ENCODE measurements at places on chromosomes 3 and 15.

GRCh38 chr3:183503746-183504145 lies 51.8 kb downstream of the KLHL6 start:
- no peak for DNase-seq

- no peak for DNase-seq
Measured at GRCh38 chr15:92399271-92399950, 5.7 kb downstream of the ST8SIA2 start.

DNA sequence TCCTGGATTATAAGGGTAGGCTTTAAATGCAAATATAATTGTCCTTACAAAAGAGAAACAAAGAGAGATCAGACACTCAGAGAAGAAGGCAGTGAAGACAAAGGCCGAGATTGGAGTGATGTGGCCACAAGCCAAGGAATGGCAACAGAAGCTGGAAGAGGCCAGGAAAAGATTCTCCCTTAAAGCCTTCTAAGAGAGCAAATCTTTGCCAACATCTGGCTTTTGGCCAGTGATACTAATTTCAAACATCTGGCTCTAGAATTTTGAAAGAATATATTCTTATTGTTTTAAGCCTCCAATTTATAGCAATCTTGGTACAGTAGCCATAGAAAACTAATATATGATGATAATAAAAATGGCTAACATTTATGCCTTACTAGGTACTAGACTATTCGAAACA lies 615.8 kb upstream of the ZNF385D start:
- DNase-seq: no peak

DNA sequence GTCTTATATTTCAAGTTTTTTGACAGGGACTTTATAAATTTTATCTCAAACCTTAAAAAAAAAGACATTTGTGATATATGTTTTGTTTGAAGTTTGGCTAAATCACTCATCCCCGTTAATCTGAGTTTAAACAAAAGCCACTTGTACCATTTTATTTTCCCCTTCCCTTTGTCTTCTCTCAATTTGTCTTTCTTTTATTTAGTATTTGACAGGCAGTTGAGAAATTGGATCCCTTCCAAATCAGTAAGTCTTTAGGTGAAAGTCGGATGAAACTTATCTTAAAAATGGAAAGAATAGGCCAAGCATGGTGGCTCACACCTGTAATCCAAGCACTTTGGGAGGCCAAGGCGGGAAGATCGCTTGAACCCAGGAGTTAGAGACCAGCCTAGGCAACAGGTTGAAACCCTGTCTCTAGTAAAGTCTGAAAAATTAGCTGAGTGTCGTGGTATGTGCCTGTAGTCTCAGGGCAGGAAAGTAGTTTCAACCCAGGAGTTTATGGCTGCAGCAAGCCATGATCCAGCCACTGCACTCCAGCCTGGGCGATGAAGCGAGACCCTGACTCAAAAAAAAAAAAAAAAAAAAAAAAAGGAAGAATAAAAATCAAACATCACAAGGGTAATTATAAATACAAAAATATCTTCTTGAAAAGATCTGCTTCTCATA lies 394.6 kb upstream of the TPM1 start:
- no peak for DNase-seq

DNA sequence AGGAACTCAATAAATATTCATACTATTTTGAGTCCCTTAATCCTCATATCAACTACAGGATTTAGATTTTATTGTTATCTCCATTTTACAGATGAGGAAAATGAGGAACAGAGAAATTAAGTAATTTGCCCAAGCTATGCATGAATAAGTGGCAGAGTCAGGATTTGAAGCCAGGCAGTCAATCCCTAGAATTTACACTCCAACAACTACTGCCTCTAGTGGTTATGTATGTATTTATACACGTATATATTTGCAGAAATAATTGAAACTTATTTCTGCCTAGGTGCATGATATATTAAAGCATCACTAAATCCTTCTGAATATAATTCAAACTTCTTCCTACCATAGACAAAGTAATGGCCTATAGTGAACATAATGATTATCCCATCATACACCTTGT lies 137.4 kb downstream of the SERPINI1 start:
- DNase-seq: no peak

DNA sequence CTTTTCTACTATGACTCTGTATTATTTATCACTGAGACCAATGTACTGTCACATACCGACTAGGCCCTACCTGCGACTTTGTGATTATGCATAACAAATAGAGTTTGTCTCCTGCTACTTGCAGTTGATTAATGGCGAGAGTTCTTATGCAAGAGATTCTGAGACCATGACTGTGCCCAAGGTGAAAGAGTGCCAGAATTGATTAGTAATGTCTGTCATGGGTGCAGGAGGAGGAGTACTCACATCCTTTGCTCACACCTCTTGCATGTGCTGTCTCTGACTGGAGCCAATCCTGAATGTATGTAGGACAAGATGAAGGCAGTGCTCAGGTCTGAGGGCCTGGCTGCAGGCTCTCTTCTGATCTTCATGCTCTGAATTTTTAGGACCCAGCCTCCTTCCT lies 260.7 kb downstream of the THSD4 start:
- DNase-seq: no peak

DNA sequence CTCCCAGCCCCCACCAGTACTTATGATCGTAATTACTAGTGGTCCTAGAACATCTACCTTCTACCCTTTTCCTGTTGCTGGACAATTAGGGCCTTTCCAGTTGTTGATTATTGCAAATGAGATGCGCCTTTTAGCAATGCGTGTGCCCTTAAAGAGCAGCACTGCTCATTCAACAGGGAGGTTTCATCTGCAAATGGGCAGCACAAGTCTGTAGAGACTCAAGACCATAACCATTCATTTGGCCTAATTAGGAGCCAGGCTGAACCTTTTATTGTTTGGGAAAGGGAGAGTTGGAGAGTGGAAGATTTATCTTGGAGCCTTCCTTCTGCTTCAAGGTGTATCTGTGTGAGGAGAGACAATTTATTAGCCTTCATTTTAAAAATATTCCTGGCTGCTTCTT lies 42.3 kb downstream of the BOC start:
- DNase-seq: no peak

DNA sequence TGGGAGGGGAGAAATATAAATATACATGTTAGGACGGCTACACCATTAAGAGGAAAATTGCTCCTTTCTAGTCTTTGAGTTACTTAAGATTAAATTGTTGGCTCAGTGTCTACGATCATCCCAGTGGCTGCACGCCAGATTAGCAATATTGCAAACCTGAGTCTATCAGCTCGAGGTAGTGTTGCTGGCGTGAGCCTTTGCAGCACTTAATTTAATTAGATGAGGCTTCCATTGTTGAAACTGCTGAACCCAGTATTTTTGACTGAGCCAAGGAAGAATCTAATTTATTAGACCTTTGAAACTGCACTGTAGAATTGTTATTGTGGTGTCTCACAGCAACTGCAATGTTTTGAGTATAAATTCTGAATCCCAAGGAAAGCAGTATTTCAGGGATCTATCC lies 782.4 kb upstream of the ROBO1 start:
- DNase-seq: no peak

- DNase-seq: no peak
Measured at GRCh38 chr3:196754091-196754981, 14.7 kb downstream of the PAK2 start.

- DNase-seq: no peak
Measured at GRCh38 chr3:157542711-157543500, 39.7 kb upstream of the VEPH1 start.

DNA sequence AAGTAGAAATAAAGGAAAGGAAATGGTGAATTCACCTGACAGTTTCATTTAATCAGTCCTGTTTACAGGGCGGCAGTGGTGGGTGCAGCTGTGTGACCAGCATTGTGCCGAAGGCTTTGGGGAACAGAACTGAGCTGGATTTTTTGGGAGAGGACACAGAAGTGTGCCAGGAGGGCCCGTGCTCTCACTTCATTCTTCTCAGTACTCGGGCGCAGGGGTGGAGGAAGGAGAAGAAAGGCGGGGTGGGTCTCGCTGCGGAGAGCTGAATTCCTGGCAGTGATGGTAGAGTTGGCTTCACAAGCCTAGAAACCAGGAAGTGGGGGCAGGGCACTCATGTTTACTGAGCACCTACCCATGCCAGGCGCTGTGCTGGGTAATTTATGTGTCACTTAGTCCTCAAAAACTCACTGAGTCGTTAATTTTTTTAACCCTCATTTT lies 64.6 kb downstream of the CRTC3 start:
- DNase-seq: peak; percentile 75

GRCh38 chr3:80688814-80689213 lies 921.0 kb upstream of the ROBO1 start:
- DNase-seq: no peak

GRCh38 chr3:18012436-18012835 lies 270.0 kb upstream of the TBC1D5 start:
- DNase-seq: no peak

GRCh38 chr3:37907906-37908305 lies 46.2 kb downstream of the CTDSPL start:
- DNase-seq: no peak

GRCh38 chr3:169673521-169673920 lies 10.0 kb upstream of the MECOM start:
- DNase-seq: no peak

GRCh38 chr3:158101335-158102241 lies 4.6 kb downstream of the SHOX2 start:
- no peak for DNase-seq

DNA sequence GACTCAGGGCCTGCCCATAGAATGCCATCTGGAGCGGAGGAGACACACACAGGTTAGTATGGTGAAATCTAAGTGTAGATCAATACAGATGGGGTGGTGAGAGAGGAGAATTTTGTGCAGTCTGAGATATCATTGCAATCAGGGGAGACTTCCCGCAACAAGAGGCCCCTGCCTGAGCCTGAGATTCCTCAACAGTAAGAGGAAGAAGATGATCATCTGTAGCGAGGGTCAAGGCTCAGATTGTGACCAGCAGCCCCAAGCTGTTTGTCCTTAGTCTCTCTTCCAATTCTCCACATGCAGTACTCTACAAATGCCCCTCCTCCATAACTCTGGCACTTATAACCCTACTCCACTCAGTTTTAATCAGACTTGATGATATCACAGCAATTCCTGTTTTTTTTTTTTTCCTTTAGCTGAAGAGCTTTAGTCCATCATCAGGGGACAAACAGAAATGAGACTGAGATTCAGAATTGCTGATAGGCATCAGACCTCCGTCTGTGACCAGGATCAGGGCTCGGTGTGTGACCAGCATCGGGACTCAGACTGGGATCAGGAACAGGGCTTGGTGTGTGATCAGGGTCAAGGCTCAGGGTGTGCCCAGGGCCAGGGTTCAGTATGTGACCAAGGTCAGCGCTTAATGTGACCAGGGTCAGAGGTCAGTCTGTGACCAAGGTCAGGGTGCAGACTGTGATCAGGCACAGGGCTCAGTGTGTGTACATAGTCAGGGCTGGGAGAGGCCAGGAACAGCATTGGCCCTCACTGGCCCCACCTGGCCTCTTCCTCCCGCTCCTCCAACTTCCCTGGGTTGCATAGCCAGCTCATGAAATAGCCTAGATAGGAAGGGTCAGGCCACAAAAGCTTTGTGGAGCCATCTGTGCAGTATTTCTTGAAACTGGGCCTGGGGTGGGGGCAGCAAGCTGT lies 14.1 kb downstream of the LOXL1 start:
- no peak for DNase-seq

DNA sequence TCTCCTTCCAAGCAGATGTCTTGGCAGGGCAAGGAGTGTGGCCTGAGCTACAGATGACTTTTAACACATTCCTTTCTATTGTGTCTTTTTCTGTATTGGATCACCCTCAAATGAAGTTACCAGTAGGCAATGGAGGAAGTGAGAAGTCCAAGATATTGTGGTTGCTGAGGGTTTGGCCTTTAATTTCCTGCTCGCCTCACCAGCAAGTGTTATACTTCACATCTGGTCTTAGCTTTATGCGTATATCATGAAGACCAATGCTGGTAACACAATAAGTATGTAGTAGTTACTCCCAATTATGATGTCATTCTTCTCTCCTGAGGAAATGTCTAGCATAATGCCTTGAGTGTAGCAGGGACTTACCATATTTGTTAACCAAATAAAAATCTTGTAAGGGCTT lies 179.9 kb downstream of the ZIC1 start:
- DNase-seq: no peak

GRCh38 chr3:82353306-82354171 lies 592.1 kb upstream of the GBE1 start:
- DNase-seq: no peak

DNA sequence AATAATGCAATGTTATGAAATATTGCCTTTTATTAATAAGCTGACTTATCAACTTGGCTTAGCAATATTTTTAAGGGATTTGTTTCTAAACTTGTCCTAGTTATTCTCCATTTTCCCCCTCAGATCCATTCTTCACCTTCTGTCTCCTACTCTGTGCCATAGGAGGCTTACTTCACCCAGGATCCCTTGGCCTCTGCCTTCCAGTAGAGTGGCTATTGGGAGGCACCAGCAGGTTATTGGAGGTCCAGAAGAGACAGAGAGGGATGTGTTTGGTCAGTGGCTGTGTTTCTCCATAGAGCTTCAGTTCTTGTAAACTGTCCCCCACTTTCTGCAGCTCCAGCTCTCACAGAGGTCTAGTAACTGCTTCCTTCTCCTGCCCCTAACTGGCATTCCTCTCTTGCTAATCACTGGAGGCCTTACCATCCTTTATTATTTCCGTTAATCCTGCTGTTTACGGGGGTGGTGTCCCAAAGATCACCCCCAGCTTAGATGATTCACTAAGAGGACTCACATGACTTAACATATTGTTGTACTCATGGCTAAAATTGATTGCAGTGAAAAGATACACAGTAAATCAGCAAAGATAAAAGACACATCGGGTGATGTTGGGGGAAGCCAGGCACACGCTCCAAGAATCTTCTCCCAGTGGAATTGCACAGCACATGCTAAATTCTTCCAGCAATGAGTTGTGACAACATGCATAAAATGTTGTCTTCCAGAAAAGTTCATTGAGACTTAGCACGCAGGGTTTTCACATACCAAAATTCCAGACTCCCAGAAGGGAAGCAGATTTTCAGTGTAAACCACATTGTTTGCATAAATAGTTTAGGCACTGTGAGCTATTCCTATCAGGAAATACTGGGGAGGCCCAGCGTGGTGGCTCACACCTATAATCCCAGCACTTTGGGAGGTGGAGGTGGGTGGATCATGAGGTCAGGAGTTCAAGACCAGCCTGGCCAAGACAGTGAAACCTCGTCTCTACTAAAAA lies 67.5 kb downstream of the RPL22L1 start:
- DNase-seq: no peak

DNA sequence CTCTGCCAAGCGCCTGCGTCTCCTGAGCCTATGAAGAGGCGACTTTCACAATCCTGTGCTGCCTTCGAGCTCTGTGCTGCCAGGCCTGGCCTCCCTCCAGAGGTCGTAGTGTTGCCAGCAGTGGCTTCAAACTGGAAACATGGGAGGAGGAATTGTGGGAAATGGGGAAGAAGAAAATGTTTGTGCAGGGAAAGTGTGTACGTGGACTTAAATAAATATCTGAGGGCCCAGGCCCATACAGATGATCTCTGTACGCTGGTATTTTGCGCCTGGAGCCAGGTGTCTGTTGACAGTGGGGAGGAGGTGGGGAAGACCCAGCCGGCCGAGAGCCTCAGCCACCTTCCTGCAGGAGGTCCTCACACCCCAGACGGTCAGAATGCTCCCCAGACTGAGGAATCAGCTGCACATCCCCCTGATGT lies 44.6 kb downstream of the ZBTB38 start:
- no peak for DNase-seq

DNA sequence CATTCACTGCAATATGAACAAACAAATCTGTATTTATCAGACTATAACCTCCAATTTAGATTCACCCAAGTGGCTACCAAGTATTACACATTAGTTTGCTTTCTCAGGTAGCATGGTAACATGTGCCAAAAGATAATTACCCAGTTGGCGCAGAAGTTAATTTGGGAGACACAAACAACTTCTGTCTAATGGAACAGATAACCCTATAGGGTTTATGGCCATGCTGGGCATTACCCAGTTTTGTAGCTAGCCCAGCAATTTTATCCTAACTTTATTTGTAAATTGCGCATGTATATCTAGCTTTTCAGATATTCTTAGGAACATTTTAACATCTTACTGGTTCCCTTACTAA lies 780 bp downstream of the RPL22L1 start:
- no peak for DNase-seq

Measured in activated T-cell treated with anti-CD3 and anti-CD28 coated beads for 24 hours (primary cell).